ENCODE measurements at places on chromosomes 1 and 21.
A peak's percentile ranks its signal among the peaks of the same experiment; 100 is the strongest.

- no peak for DNase-seq
Measured at GRCh38 chr1:207418351-207418750, 35.8 kb upstream of the CR2 start.

DNA sequence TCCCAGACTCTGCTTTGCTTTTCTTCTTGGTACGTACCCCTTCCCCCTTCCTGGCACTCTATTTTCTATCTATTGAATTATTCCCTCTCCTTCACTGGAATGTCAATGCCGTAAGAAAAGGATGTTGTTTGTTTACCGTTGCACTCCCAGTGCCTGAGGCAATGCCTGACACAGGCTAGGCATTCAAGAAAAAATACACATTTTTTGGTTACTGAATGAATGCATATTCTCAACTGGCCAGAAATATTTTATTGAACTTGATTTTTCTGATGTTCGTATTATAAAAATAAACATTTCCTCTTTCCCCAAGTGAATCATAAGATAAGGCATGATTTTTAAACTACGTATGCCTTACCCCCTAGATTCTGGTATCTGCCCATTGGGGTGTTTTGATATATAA is 41.2 kb downstream of the GNG12 start:
- no peak for DNase-seq

- no peak for DNase-seq
Measured at GRCh38 chr1:156923670-156924477, 3.4 kb downstream of the LRRC71 start.

- no peak for DNase-seq
Measured at GRCh38 chr1:36304970-36305914, 926 bp upstream of the SH3D21 start.

DNA sequence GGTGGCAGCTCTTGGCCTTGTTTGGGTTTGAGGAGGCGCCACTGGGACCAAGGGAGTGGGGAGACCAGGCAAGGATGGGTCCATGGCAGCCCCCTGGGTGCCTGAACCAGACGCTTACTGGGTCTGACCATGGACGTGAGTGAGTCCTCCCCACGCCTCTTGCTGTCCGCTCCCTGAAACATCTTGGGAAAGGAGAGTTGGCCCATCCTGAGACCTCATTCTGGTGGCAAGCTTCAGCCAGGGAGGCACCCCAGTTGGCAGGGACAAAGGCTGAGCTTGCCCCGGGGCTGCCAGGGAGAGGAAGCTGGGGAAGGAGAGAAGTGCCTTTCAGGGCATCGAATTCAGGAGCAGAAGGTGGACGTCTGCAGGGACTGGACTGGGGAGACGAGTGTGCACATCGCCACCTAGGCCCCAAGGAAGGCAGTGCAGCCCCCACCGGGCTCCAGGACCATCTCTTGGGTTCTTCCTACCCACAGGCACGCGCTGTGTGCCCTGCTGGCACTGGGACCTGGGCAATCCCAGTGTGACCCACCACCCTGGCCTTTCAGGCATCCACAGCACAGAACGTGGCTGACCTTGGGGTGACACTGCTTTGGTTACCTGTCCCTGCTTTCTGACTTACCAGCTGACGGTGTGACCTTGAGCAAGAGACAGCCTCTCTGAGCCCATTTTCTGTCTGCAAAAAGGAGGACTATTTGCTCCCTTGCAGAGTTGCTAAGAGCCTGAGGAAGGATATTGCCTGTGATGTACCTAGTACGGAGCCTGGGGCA is 132.9 kb upstream of the WNT4 start:
- peak; percentile 60 for DNase-seq

- DNase-seq: no peak
Measured at GRCh38 chr1:32894019-32894600, 7.1 kb downstream of the TMEM54 start.

GRCh38 chr1:16397120-16397519 is 30.1 kb downstream of the SZRD1 start:
- no peak for DNase-seq

GRCh38 chr21:37257511-37257966 is 9.6 kb downstream of the VPS26C start:
- DNase-seq: no peak

GRCh38 chr1:181712711-181713110 is 229.4 kb downstream of the CACNA1E start:
- no peak for DNase-seq

- no peak for DNase-seq
Measured at GRCh38 chr1:89104147-89104546, 21.8 kb downstream of the GBP2 start.

DNA sequence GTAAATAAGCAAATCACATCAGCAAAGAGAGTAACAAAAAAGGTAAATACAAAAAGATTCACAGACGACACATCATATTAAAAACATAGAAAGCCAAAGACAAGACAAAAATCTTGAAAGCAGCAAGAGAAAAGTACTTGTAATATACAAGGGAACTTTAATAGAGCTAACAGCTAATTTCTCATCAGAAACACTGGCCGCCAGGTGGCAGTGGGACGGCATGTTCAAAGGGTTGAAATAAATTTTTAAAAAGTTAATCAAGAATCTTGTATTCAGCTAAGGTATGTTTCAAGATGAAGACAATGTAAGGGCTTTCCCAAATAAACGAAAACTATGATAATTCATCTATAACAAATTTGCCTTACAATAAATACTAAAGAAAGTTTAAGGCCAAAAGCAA is 358.1 kb downstream of the LRRIQ3 start:
- no peak for DNase-seq

- DNase-seq: no peak
Measured at GRCh38 chr1:228955691-228956090, 220.4 kb downstream of the RHOU start.

- DNase-seq: no peak
Measured at GRCh38 chr21:28703861-28704260, 288.8 kb downstream of the LTN1 start.

- no peak for DNase-seq
Measured at GRCh38 chr21:32900814-32901213, 124.9 kb upstream of the OLIG2 start.

DNA sequence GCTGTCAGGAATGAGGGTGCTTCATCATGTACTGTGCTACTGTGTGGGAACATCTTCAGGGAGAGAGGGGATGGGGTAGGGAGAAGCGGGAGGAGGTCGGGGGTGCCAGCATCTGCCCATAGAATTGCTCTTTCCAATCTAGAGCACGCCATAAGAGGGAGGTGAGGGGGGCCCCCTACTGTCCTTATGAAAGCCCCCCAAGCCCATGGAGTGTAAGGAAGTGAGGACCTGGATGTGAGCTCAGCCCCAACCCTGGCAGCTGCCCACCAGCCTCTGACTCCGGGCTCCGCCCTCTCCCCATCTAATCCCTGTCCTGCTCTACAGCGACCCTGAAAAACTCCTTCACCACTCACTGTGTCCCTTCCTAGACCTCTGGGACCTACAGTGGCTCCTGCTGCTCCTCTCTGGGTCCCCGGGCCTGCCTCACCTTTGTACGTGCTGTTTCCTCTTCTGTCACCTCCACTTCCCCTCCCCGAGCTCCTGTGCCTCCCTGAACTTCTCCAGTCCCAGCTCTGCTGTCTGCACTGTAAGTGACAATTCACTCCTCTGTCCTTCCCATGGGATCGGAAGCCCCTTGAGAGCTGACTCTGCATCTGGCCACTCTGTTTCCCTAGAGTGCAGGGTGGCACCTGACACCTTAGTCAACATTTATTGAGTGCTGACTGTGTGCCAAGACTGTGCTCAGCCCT is 269.4 kb downstream of the PTPRU start:
- DNase-seq: no peak

DNA sequence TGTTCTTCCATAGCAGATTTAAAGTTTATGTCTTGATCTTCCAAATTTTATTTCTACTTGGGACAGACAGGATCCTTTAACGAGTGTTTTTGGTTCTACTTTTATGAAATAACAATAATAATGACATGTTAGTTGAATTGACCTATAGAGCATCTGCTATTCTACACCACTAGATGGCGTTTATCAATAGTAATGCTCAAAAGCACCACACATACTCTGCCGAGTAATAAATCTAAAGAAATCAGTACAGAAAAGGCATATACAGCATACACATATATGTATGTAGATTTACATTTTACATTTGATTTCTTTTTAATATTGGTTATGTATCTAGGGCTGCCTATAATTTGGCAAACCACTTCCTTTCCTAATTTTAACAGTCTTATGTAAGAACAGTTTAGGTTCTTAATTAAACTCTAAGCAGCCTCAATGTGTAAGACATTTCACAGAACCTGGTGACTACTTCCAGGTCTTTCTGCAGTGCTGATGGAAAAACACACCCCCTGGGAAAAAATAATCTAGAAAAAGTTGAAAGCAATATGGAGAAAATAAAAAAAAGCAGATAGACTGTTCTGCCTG is 5.9 kb upstream of the SIPA1L2 start:
- DNase-seq: no peak

DNA sequence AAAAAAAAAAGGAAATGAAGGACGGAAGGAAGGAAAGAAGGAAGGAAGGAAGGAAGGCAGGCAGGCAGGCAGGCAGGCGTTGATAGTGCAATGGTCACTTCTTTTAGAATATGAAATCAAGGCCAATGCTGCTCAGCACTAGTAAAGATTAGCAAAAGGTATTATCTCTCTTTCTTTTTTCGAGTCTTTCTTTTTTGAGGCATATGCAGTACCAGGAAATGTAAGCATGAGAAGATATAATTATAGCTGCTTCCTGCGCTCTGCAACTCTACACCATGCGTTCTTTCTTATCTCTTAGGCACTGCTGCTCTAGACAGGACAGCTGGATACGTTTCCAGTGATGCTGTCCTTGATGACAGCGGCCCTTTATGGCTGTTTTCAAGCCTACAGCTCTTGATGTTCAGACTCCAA is 1512.5 kb upstream of the B3GALT2 start:
- no peak for DNase-seq

- DNase-seq: no peak
Measured at GRCh38 chr1:237610157-237610556, 280.6 kb downstream of the ZP4 start.

DNA sequence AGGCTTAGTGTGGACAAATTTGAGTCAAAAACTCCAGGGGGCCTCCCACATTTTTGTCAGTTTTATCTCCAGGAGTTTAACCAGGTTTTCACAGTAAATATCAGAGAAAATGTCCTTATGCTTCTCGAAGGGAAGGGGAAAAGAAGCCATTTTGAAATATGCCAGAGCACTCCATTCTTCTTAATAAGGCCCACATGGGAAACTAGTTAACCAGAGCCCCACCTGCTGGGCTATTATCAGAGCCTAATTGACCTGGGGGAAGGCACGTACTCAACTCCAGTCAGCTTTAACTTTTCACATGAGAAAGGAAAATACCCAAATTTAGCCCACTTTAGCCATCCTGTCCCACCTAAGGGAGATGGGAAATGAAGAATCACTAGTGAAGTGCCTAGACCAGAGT is 296.3 kb downstream of the PTBP2 start:
- DNase-seq: no peak

- DNase-seq: no peak
Measured at GRCh38 chr1:111920221-111921024, 69.0 kb downstream of the KCND3 start.

- no peak for DNase-seq
Measured at GRCh38 chr1:30477588-30477987, 245.8 kb downstream of the MATN1 start.

- DNase-seq: no peak
Measured at GRCh38 chr1:47137198-47137597, at the start of gene CYP4A22. TSS of gene CYP4A22 (plus strand) at chr1:47137441. CDS start at chr1:47137486, 45 bp downstream.

GRCh38 chr1:199472978-199473377 is 554.5 kb upstream of the NR5A2 start:
- no peak for DNase-seq

DNA sequence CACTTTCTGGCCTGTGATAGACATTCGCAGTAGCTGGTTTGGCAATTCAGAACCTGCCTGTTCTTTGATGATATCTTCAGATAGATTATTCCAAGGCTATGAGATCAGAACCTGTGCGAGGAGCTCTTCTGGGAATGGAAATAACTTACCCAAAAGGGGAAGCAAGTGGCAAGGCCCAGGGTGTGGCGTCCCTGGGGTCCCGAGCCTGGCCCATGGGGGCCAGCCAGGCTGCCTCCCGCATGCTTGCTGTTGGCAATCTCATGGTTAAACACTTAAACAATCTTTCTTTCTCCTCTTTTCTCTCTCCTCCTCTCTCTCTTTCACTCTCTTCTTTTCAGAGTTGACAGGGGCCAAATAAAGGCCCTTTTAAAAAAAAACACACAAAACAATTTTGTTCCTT is 108.1 kb downstream of the RNF220 start:
- DNase-seq: no peak
